ENCODE measurements at places on chromosomes 6 and 20.

DNA sequence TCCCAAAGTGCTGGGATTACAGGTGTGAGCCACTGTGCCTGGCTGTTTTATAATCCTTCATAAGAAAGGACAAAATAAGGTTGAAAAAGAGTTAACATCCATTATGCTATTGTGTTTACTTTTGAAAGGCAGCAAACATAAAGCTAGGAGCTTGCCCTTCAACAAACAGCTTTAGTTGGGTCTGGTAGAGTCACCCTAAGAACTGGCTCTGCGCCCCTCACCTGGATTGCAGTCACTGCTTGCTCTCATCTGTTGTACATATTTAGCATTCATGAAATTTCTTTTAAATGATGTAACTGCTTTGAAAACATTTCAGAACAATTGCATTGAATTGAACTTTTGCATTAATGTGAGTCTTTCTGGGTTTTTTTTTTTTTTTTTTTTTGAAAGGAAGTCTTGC lies 38.9 kb downstream of the JARID2 start:
- no peak for DNase-seq

DNA sequence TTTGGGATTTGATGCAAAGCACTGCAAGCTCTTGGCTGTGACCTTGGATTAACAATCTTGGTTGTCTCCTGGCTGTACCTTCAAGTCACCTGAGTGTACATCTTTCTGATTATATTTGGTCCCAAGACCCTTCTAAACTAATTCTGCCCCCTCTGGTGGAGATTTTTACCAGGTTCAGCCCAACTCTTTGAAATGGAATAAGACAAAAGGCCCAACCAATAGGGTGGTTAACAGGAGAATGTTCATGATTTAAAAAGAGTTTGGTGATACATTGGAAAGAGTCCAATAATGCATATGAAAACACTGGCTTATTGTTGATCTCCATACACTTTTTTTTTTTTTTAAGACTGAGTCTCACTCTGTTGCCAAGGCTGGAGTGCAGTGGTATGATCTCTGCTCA lies 77.5 kb upstream of the CD83 start:
- DNase-seq: no peak

DNA sequence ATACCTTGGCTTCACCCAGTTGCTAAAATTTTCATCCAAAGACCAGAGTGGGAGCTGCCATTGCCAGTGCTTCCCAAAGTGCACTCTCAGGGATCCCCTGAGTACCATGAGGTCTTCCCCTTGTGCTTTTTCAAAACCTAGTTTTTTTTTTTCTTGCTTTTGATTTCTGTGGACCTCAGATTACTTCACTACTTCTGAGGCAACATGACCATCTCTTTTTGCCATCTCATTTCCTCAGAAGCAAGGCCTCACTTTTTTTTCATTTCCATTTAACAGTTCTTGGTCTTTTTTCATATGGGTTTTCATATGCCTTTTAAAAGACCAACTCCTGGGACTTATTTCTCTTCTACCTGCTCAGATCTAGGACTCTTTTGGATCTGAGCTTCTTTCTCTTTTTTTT lies 64.1 kb upstream of the MMS22L start:
- no peak for DNase-seq

- DNase-seq: no peak
These were observed 19.1 kb upstream of the FOXC1 start for GRCh38 chr6:1590580-1590979.

DNA sequence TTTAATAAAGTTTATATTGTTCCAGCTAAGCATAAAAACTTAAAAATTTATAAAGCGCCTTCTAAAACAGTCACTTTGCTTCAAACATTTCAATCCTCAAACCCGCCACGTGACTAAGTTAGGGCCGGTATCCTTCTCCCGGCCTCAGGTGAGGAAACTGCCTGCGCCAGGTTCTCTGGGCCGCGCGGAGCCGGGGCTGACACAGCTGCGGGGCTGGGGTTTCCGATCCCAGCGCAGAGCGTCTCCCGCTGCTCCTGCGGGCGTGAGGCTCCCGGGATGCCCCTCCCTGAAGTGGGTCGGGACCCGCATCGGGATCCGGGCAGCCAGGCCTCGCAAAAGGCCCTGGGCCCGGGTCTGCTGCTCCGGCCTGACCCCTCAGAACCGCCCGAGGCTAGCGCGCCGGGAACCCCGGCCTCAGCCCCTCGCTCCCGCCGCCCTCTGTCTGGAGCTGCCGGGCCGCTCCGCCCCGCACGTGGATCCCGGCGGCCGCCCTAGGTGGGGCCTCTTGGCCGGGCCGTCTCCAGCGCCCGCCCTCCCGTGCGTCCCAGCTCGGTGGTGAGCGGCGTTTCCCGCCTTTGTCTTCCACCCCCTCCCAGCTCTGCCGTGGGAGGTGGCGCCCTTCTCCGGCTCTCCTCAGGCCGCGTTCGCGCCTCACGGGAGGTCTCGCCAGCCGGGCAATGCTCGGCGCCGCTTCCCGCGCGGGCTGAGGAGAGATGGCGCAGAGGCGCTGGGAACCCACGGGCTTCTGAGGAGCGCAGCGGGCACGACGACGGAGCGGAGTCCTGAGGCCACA lies 267.9 kb downstream of the DLL1 start:
- DNase-seq: no peak

GRCh38 chr6:33714385-33715040 lies 3.0 kb upstream of the UQCC2 start:
- DNase-seq: no peak

- peak; percentile 62 for DNase-seq
These were observed 111.7 kb downstream of the PREX1 start for GRCh38 chr20:48716086-48716485.

DNA sequence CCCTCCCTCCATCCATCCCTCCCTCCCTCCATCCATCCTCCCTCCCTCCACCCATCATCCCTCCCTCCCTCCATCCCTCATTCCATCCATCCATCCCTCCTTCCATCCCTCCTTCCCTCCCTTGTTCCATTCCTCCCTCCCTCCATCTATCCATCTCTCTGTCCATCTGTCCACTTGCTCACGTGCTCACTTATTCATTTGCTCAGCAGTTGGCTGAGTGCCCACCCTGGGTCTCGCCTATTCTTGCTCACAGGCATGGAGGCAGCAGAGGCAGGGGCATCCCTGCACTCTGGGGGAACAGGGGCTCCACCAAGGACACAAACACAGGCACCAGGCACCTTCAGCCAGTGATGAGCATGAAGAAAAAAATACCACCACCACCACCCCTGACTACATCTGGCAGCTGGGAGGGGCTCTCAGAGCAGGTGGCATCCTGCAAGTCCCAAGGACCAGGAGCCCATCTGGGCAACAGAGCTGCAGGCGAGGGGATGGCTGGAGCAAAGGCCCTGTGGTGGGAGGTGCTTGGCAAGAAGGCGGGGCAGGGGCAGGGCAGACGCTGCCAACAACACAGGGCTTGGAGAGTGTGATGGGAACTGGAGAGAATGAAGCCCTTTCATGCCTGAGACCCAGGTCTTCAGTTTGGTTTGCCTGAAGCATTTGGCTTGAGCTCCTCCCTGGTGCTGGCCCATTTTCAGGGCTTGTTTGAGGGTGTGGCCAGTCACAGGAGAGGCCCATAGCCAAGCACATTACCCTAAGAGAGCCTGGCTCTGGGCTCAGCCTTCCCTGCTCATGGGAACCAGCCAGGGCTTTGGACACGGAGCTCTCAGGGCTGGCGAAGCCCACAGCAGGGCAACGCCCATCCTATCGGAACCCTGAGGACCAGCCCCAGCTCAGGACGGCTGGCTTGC lies 40.2 kb upstream of the MRGBP start:
- DNase-seq: no peak

- no peak for DNase-seq
These were observed 17.1 kb downstream of the TCF21 start for GRCh38 chr6:133906050-133906449.

- DNase-seq: peak; percentile 55
These were observed 25.9 kb upstream of the GTSF1L start for GRCh38 chr20:43752561-43753301.

GRCh38 chr20:642398-643174 lies 10.4 kb downstream of the SRXN1 start:
- no peak for DNase-seq

- peak; percentile 73 for DNase-seq
These were observed 54.0 kb upstream of the BTN3A2 start for GRCh38 chr6:26311012-26311384.

GRCh38 chr6:118354641-118355040 lies 193.5 kb upstream of the PLN start:
- DNase-seq: no peak

DNA sequence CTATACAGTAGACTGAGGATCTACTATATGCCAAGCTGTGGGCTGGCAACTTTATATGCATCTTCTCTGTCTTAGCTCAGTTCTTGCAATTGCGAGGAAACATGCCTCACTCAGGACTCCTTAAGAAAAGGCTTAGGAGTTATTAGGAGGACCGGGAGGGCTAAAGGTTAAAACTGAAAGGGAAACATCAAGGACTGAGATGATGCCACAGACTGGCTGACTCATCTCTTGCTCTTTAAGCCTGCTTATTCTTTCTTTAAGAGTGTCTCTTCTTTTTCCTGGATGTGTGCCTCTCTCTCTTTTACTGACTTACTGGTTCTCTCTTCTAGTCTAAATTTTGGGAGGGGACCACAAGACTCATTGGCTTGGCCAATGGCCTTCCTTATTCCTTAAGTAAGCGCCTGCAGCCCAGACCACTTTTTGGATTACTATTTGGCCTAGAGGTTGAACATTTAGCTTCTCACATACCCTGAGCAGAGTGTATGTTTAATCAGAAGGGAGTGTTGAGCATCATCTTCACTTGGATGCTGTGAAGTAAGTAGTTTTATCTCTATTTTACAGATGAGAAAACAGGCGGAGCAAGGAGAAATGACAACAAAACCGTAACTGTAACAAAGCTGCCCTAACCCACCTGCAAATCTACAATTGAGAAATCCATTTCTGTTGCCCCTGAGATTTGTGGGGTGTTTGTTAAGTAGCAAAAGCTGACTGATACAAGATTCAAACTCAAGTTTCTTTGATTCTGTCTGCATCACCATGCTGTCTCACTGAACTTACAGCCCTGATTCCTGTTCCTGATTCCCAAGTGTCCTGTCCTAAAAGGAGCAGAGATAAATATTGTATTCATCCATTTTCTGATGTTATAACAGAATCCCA lies 7.2 kb upstream of the SDC4 start:
- peak; percentile 25 for DNase-seq

- DNase-seq: no peak
These were observed 160.1 kb upstream of the BEND3 start for GRCh38 chr6:107275330-107275865.

DNA sequence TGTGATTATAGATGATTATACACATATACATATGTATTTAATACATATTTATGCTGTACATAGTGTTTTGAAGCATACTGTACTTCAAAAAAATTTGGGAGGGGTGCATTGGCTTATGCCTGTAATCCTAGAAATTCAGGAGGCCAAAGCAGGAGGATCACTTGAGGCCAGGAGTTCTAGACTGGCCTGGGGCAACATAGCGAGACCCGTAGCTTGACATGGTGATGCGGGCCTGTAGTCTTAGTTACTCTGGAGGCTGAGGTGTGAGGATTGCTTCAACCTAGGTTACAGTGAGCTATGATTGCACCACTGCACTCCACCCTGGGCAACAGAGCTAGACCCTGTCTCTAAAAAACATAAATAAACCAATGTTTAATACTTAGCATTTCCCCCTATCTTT lies 1.6 kb upstream of the FAM110A start:
- DNase-seq: no peak

DNA sequence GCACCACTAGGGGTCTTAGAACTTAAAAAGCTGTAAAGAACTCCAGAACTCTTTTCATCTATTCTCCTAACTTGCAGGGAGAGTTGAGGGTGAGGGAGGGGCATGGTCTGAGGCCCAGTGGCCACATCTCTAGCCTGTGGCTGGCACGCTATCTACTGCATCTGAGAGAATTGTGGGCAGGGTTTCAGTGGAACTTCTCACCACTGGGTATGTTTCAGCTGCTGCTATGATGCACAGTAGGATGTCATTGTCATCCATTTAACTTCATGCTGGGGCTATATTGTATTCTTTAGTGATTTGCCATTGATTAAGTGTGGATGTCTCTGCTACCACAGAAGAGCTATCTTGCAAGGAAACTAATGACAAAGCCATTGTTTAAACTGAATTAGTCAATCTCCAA lies 4.5 kb downstream of the TMEM14A start:
- no peak for DNase-seq

- DNase-seq: no peak
These were observed 1347.5 kb upstream of the ADGRB3 start for GRCh38 chr6:67287566-67287965.

- peak; percentile 8 for DNase-seq
These were observed 71.4 kb upstream of the PBOV1 start for GRCh38 chr6:138289739-138290138.

DNA sequence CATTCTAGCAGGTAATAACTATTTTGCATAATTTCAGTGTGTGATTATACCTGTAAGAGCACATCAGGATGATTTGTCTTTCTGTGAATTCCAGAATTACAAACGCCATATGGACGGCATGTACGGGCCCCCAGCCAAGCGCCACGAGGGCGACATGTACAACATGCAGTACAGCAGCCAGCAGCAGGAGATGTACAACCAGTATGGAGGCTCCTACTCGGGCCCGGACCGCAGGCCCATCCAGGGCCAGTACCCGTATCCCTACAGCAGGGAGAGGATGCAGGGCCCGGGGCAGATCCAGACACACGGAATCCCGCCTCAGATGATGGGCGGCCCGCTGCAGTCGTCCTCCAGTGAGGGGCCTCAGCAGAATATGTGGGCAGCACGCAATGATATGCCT lies 122.7 kb downstream of the TMEM242 start:
- no peak for DNase-seq

- no peak for DNase-seq
These were observed 162.6 kb downstream of the DTNBP1 start for GRCh38 chr6:15500078-15500740.

DNA sequence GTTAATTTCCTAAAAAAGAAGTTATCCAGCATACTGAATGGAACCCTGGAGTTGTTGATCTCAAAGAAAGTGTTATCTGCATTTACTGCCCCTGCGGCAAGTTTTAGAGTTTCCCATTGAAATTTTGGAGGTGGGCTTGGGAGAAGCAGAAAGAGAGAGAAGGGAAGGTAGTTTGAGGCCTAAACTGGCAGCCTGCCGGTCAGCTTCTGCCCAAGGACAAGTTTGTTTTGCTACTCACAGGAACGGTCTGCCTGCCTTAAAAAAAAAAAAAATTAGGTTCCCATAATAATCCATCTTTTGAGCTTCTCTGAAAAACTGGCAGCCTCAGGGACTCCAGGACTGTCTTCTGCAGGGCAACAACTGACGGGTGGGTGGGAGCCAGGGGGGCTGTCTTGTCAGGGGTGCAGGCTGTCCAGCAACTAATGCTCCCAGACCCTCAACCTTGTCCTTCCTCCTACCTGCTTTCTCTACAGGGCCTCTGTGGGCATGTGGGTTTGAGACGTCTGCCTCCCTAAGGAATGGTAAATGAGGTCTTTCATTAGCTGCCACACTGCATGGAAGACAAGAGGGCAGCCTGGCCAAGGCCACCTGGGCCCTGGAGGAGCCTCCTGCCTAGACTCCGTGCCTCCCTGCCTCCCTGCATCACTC lies 176.1 kb upstream of the KCNG1 start:
- DNase-seq: no peak
